ENCODE measurements at places on chromosomes 3 and 15.
A peak's percentile ranks its signal among the peaks of the same experiment; 100 is the strongest.

- no peak for DNase-seq
Observed at GRCh38 chr15:70541511-70541910, 221.8 kb downstream of the UACA start.

- DNase-seq, result no peak
Observed at GRCh38 chr3:66615643-66616301, 115.0 kb upstream of the LRIG1 start.

DNA sequence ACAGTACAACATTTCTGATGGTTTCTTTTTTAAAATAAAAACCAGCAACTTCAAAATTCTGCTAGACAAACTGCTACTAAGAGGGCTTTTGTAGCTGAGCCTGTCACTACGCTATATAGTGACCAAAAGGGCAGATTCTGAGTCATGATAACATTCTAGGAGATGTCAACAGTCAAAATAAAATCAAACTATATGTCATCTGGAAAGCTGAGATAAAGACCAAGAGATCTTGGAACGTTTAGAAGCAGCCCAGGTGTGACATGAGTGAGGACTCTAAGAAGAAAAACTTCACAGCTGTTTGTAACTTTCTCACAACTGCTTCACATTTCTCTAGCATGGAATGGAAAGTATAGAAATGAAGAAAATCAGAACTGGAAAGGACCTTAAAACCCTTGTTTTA, 84.6 kb downstream of the FILIP1L start:
- no peak for DNase-seq

DNA sequence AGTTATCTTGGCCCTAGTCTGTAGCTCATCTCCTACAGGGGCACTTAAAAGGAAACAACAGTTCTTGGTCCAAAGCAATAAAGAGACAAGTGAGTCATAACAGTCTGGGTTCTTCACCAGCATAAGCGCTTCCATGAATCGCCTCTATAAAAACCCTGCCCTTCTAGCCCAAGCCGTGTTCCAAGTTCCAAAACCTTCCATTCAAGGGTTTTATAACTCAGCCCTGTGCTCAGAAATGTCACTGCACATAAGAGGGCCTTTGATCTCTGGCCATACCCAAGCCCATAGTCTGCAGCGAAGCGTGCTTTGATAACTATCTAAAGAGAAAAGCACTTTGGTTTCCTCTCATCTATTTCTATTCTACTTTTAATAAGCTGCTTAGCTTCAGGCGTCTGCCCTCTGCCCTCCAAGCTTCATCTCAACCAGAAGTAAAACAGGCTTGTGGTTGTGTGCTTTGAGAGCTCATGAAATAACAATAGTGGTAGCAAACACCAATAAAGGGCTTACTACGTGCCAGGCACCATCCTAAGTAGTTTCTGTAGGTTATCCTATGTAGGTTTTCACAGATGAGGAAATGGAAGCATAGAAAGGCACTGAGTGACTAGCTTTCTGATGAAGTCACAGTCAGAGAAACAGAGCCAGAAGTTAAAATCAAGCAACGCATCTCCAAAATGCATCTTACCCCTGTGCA, 64.0 kb upstream of the AKAP13 start:
- DNase-seq, result no peak

DNA sequence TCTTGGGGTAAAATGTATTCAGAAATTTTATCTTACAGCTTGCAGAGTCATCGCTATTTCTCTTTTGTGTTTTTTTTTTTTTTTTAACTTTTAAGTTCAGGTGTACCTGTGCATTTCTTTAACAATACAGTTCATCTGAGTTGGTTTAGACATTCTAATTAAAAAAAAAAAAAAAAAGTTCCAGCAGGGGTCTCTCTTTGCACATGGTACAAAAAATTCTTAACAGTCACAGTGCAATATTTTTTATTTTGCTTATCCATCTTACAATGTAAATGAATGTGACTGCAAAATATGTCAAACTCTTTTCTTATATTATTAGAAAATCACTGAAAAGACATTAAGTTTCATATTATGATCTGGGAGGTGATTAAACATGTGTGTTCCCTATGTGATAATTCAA, 47.5 kb upstream of the SLC9A9 start:
- DNase-seq, result peak; percentile 32

GRCh38 chr15:65868546-65869125, 655 bp upstream of the RAB11A start:
- peak; percentile 3 for DNase-seq

GRCh38 chr3:118573912-118574311, 460.7 kb downstream of the IGSF11 start:
- no peak for DNase-seq

DNA sequence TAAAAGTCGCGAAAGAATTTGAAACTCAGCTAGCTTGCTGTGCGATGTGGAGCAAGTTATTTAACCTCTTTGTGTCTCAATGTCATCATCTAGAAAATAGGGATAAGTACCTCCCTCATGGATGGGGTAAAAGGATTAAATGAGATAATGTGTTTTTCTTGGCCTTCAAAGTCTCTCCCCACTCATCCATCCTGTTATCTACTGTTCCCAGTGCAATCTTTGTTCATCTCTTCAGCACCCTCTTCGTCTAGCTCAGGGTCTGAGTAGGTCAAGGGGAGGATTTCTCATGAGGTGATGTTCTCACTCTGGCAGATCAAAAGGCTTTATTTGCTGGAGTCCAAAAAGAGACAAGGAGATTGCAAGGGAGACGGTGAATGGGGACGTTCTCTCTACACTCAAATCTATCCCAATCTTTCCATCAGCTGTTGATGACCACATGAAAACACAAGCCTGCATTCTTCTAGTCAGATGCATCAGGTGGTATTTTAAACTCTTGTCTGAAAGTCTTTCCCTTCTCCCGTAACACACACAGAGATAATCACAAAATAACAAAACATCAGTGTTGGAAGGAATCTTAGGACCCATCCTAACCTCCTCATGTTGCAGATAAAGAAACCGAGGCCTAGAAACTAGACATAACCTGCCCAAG, 1.3 kb downstream of the MESD start:
- peak; percentile 66 for DNase-seq

DNA sequence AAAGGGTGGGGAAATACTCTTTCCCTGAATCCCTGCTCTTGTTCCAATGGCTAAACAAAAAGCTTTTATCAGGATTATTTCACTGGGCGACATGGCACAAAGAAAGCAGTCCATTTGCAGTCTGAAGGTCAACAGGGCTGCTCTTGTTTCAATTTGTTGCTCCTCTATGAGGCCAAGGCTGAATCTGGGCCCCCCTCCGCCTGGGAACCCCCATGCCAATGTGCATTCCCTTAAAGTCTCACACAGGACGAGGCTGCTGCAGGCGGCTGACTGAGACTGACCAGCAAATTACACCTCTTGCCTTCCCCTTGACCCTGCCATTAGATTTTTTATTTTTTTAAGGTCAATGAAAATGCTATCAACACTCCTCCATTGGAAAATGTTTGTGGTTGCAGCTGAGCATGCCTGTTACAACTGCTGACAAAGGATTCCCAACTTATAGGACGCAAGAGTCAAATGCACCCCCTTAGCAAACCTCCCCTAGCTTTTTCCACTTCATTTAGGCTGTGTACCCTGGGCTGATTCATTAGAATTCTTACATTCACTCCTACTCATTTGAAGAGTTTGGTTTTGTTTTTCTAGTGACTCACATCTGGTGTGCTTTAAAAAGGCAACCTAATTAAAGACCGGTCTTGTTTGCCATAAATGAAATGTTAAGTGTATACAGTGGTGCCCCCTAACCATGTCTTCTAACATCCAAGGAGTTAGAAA, 60.8 kb upstream of the ARHGEF3 start:
- DNase-seq, result peak; percentile 21

GRCh38 chr15:39151545-39151944, 429.3 kb upstream of the THBS1 start:
- no peak for DNase-seq

DNA sequence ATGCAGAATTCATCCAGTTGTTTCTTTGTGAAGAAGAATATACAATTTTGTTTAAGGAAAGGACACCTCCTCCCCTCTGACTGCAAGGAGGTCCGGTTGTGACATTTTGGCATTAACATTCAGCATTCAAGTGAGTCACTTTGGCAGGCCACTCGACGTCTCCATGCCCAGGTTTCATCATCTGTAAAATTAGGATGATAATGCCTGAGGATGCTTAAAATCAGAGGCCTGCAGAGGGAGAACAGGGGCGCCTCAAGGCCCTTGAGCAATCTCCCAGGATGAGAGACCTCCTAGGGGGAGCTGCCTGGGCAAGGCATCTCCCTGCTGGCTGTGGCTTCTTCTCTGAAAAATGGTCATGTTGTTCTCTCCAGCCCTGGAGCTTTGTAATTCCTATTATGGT, 236.0 kb downstream of the CACNA2D3 start:
- DNase-seq, result no peak

- DNase-seq, result no peak
Observed at GRCh38 chr3:46375814-46376213, 5.1 kb downstream of the CCR5 start.

- DNase-seq, result no peak
Observed at GRCh38 chr3:18426597-18427193, 1.6 kb upstream of the SATB1 start.

DNA sequence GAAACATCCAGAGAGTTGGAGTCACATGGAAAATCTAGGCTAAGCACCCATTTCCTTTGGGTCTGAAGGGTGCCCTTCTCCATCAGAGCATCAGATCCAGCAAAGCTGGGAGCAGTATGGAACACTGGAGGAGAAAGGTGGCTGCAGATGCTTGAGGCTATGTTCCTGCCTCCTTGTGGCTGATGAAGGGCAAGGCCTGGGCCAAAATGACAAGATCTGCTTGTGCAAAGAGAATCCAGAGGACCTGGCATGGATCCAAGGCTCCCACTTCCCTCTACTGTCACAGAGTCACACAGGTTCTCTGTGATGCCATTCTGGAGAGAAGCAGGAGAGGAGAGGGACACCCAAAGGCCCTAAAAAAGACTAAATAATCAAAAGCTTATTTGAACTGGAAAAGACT, 9.2 kb upstream of the ATP8B4 start:
- no peak for DNase-seq

All from myocyte (in vitro differentiated cells).